Renal cortical epithelial cell (primary cell): ENCODE measurements at places on chromosomes 12 and 14.

GRCh38 chr12:119412811-119413794 lies 78.6 kb downstream of the CCDC60 start:
- DNase-seq = peak; percentile 56

GRCh38 chr14:71362282-71362681 lies 455.0 kb downstream of the PCNX1 start:
- DNase-seq = no peak

DNA sequence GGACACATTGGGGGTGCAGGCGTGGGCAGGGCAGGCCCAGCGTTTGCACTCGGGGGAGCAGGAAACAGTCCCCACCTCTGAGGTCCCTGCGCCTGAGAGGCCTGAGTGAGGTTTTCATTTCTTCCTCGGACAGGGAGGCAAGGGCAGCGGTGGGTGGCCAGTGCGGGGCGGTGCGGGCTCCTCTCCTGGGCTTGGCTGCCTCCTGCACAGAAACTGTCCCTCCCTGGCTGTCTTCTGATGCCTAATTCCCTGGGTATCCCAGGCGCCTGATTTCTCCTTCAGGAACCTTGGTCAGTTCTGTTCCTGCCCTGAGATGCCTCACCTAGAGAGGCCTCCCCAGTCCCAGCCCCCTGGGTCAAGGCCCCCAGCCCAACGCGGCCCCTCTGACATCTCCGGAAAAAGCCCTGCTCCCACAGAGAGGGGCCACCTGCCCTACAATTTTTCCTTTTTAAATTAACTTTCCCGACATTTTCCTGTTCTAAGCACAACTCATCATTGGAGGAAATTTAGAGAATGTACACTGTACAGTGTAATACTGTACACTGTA lies 260.3 kb downstream of the ADGRD1 start:
- no peak for DNase-seq

- DNase-seq = no peak
These were observed 52.9 kb downstream of the SERPINA3 start for GRCh38 chr14:94665121-94665520.

DNA sequence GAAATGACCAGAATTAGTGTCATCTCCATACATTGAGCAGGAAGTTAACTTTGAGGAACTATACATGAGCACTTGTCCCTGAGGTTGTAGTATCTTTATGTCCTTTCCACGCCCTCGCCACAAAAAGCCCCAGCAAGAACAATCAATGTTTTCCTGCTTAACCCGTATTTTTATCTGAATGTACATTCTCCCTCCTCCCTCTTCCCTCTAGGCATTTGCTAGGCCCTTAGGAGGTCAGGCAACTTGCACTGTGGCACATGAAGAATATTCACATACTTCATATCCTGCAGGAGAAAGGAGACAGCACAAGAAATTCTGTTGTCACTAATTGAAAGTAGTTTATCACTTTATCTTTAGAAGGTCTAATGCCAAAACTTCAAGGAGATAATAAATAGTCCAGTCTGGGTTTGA lies 18.1 kb upstream of the DUSP6 start:
- DNase-seq = no peak
